NCI-H187 (cell line): ENCODE measurements at places on chromosomes 2 and 18.

- no peak for DNase-seq
These were observed at the start of gene NFATC1 for GRCh38 chr18:79395761-79396404. Gene NFATC1 (plus strand): TSS chr18:79395930. CDS start chr18:79396225, 295 bp downstream.

DNA sequence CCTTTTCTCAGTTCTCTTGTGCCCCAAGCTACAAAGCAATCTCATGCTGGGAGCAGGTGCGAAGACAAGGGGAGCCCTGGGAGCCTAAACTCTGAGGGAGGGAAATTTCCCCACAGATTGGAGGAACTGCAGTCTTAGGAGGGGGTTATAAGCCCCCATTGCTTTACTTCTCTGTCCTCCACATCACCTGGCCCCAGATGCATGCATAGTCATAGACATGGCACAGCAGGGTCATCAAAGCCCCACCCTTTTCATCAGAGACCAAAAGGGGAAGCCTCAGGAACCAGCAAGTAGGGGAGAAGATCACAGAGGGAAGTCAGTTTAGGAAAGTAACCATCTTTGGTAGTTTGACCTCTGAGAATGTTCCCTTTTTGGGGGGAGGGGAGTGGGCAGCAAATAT lies 33.7 kb downstream of the LANCL1 start:
- no peak for DNase-seq

DNA sequence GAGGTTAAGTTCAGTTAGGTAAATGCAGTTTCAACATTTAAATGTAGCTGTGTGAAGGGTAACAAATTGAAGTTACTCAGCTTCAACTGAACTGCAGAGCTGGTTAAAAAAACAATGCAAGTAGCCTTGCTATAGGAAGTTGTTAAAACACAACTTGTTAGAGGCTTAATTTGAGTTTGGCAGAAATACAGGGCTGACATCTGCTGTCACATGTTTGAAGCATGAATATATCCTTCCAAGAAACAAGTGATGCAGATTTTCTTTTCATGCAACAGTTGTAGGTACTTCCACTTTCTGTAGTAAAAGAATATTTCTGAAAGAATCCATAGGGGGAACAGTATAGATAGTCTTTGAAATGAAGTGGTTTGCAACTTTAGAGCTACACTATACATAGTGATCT lies 208.7 kb upstream of the RASGRP3 start:
- DNase-seq, result no peak

- DNase-seq, result no peak
These were observed 12.3 kb upstream of the SNED1 start for GRCh38 chr2:240985881-240986786.

GRCh38 chr2:235162082-235162836 lies 210.4 kb downstream of the SH3BP4 start:
- DNase-seq, result no peak

DNA sequence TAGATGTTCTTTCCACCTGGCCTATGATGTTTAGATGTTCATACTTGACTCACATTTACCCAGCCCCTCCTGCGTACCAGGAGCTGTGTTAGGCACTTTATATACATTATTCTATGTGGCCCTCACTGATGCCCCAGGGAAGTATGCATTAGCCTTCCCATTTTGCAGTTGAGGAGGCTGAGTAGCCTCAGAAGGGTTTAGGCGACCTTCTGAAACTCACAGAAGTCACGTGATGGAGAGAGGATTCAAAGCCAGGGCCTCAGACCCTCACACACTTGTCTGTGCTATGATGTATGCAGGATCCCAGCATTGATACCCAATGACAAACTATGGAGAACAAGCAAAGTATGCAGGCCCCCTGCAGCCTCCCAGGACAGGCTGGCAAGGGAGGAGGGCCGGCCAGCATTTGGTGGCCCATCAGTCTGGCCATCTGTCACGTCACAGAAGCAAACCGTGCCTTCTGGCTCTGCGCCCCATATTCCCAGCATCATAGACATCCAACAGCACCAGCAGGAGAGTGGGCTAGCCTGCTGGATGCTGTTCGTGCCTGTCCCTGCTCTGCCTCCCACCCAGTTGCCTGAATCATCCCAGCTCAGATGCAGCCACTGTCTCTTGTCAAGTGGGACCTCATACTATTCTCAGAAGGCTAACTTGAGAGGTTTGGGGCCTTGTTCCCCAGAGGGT lies 33.6 kb downstream of the EHD3 start:
- no peak for DNase-seq

DNA sequence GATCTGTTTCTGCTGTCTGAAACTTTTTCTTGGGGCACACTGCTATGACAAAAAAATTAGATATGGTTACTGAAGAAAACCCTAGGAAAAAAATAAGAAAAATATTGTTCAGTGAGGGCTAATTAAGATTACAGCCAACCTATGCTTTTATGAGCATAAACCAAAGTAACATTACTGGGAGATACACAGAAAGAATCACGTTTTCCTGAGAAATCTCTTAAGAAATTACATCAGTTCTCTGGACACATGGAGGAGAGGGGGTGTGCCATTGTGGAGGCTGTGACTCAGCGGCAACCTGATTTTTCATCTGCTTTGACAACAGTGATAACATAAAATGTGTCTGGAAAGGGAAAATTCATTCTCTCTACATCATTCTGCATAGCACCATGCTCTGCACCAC lies 13.4 kb upstream of the NMI start:
- DNase-seq, result no peak

GRCh38 chr2:45494978-45495293 lies 116.1 kb downstream of the SRBD1 start:
- DNase-seq, result no peak

- no peak for DNase-seq
These were observed 234.9 kb downstream of the BCL11A start for GRCh38 chr2:60318544-60318943.

- no peak for DNase-seq
These were observed 59.1 kb upstream of the DAPL1 start for GRCh38 chr2:158735822-158736580.
